ENCODE measurements at places on chromosomes 13 and 19. TPM values are rescaled to one million over a fixed set of nuclear protein-coding genes. Genes with fewer than 3 reads are reported as not detected.

GPR12 gene
- not detected for total RNA-seq

ZNF441 gene
- total RNA-seq: 45.3 TPM

GRCh38 chr13:48858122-48858902 is 117.4 kb upstream of the FNDC3A start:
- DNase-seq: no peak

DNA sequence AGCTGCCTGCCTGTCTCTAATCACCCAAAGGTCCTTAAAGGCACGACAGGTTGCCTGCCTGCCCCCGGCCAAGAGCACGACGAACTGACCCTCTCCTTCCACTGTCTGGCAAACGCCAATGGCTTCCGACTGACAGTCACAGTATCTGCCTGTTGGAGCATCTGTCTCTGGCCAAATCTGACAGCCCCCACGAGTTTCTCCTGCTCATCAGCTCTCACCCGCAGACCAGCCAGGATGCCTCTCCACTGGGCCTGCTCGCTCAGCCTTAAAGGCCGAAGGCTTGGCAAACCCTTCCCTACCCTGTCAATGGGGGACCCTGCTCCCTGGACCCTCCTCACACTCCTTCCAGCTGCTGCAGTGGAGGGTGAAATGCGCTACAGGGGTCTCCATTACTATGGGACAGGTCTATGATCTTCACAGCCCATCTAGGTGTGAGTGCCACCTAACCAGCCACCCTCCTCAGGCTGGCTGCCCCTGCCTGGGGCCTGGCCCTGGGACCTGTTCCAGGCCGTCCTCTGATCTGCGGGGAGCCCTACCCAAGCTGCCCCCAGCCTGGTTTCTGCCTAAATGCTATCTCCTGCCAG is 932 bp downstream of the FAM83E start:
- DNase-seq: peak; percentile 39

- no peak for DNase-seq
These were observed 69.5 kb downstream of the SPACA7 start for GRCh38 chr13:112445411-112446271.

- no peak for DNase-seq
These were observed 240.0 kb downstream of the GPC6 start for GRCh38 chr13:93466502-93467036.

All from B cell (primary cell).